IMR-90 (cell line): ENCODE measurements at places on chromosomes 4 and X. TPM values are rescaled to one million over a fixed set of nuclear protein-coding genes. Genes with fewer than 3 reads are reported as not detected.
A peak's percentile ranks its signal among the peaks of the same experiment; 100 is the strongest.

- no peak for DNase-seq
- peaks cover 11% of the 10 kb centered on the region for H3K36me3 ChIP-seq
- no peak overlapping the region for H3K27ac ChIP-seq
- H3K4me1 ChIP-seq: peaks cover 2% of the 10 kb centered on the region; the same call in 1 of the 2 replicates
These were observed 98.0 kb downstream of the PTTG2 start for GRCh38 chr4:38058151-38058550.

DNA sequence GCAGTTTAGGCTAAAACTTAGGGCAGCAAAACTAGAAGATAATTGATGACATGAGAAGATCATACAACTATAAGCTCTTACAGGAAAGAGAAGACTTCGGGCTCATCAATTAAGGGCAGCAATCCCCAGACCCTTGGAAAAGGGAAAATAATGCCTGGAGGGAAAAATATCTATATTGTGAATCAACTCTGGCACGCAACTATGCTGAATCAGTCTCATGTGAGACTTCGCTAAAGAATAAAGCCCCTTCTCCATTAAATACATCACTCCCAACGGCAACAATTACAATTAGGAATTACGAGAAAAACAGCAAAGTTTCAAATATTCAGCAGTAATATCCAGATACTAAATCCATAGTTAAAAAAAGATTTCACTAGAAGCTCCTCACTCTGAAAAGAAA lies 2016.8 kb upstream of the IGFBP7 start:
- no peak overlapping the region for H3K27ac ChIP-seq
- no peaks in the 10 kb centered on the region for H3K36me3 ChIP-seq
- DNase-seq: no peak
- H3K27me3 ChIP-seq: no peaks in the 10 kb centered on the region
- H3K4me3 ChIP-seq: no peak overlapping the region
- no peaks in the 10 kb centered on the region for H3K4me1 ChIP-seq

DNA sequence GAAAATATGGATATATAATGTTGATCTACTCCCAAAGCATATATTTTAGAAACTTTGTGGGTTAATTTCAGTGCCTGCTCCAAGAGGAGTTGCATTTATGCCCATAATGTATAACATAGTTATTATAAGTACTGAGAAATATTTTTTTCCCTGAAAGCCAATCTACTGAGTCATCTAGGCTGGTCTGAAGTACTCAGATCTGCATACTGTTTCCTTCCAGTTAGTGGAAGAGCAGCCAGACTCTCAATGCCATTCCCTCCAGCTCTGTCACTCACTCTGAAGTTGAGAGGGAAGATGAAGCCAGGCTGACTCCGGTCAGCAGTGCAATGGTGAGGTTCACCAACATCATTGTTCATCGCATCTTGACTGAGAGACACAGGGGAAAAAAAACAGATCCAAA lies 505.1 kb downstream of the PPARGC1A start:
- H3K4me1 ChIP-seq: no peaks in the 10 kb centered on the region
- DNase-seq: peak; percentile 9
- H3K36me3 ChIP-seq: no peaks in the 10 kb centered on the region
- H3K27me3 ChIP-seq: no peaks in the 10 kb centered on the region
- no peak overlapping the region for H3K27ac ChIP-seq
- H3K4me3 ChIP-seq: no peak overlapping the region

GRCh38 chrX:44871931-44872820 lies 812 bp upstream of the KDM6A start:
- H3K4me1 ChIP-seq: no peaks in the 10 kb centered on the region
- peak; percentile 18 for DNase-seq
- H3K27ac ChIP-seq: peak overlapping the region; percentile 76
- H3K36me3 ChIP-seq: no peaks in the 10 kb centered on the region
- peak overlapping the region; percentile 81 for H3K4me3 ChIP-seq

- H3K27ac ChIP-seq: no peak overlapping the region
- H3K27me3 ChIP-seq: no peaks in the 10 kb centered on the region; the same call in 1 of the 2 replicates
- H3K4me3 ChIP-seq: no peak overlapping the region
- no peaks in the 10 kb centered on the region for H3K36me3 ChIP-seq
- DNase-seq: no peak
These were observed 50.4 kb downstream of the DCTD start for GRCh38 chr4:182866746-182867145.

GRCh38 chr4:143381189-143382118 lies 44.8 kb downstream of the GAB1 start:
- H3K27me3 ChIP-seq: no peaks in the 10 kb centered on the region
- no peak overlapping the region for H3K4me3 ChIP-seq
- peak; percentile 93 for DNase-seq
- no peaks in the 10 kb centered on the region for H3K36me3 ChIP-seq
- peak overlapping the region; percentile 84 for H3K27ac ChIP-seq

DNA sequence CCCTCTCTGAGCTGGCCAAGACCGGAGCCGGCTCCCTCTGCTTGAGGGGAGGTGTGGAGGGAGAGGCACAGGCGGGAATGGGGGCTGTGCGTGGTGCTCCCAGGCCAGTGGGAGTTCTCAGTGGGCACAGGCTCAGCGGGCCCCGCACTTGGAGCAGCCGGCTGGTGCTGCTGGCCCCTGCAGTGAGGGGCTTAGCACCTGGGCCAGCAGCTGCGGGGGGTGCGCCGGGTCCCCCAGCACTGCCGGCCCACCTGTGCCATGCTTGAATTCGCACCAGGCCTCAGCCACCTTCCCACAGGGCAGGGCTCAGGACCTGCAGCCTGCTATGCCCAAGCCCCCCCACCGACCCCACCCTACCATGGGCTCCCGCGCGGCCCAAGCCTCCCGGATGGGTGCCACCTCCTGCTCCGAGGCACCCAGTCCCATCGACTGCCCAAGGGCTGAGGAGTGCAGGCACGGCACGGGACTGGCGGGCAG lies 602.5 kb downstream of the KCTD8 start:
- H3K27me3 ChIP-seq: no peaks in the 10 kb centered on the region
- H3K27ac ChIP-seq: no peak overlapping the region
- no peak overlapping the region for H3K4me3 ChIP-seq
- no peaks in the 10 kb centered on the region for H3K4me1 ChIP-seq
- DNase-seq: no peak

GRCh38 chr4:182749667-182750167 lies 167.5 kb downstream of the DCTD start:
- peaks cover 4% of the 10 kb centered on the region; the same call in 1 of the 2 replicates for H3K36me3 ChIP-seq
- peak; percentile 27 for DNase-seq
- H3K4me3 ChIP-seq: no peak overlapping the region
- peaks cover 4% of the 10 kb centered on the region; the same call in 1 of the 2 replicates for H3K4me1 ChIP-seq
- H3K27me3 ChIP-seq: no peaks in the 10 kb centered on the region

DNA sequence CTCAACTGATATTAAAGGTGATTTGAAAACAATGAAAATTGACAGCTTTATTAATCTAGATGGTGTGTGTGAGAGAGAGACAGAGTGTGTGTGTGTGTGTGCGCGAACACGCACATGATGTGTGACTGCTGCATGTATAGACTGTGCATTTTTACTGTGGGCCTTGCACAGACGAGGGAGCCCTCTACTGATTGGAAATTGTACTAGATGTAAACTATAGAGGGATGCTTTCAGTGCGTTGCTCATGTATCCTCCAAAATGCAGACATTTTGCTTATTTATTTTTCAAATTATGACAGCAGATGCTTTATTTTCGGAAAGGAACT lies 168.4 kb upstream of the GK2 start:
- DNase-seq: peak; percentile 18
- no peaks in the 10 kb centered on the region for H3K27me3 ChIP-seq
- no peak overlapping the region for H3K27ac ChIP-seq
- H3K36me3 ChIP-seq: no peaks in the 10 kb centered on the region
- H3K4me1 ChIP-seq: no peaks in the 10 kb centered on the region
- no peak overlapping the region for H3K4me3 ChIP-seq

GRCh38 chrX:137387646-137388045 lies 178.3 kb upstream of the ZIC3 start:
- DNase-seq: no peak
- H3K4me3 ChIP-seq: no peak overlapping the region
- H3K27me3 ChIP-seq: no peaks in the 10 kb centered on the region
- no peaks in the 10 kb centered on the region for H3K4me1 ChIP-seq
- no peak overlapping the region for H3K27ac ChIP-seq

The STK32B gene
- 5.3 and 5.5 TPM in 2 replicates for polyA plus RNA-seq

The ARHGEF6 gene
- 1.5 and 2.1 TPM in 2 replicates for polyA plus RNA-seq

The CT45A5 gene
- polyA plus RNA-seq: not detected in 2 replicates

The PAGE3 gene
- not detected in 2 replicates for polyA plus RNA-seq

The FAM241A gene
- 0.19 and 0.24 TPM in 2 replicates for polyA plus RNA-seq

The TMPRSS11E gene
- polyA plus RNA-seq: not detected in 2 replicates

The SPP1 gene
- 0.50 and 0.62 TPM in 2 replicates for polyA plus RNA-seq
